Stimulated activated naive CD8-positive, alpha-beta T cell treated with anti-CD3 and anti-CD28 coated beads, Interleukin-15, Interleukin-2, amounts not matched to agents 100 U/mL and 50 U/mL, for 24 hours (primary cell): ENCODE measurements at places on chromosomes 13 and 19.
A peak's percentile ranks its signal among the peaks of the same experiment; 100 is the strongest.

DNA sequence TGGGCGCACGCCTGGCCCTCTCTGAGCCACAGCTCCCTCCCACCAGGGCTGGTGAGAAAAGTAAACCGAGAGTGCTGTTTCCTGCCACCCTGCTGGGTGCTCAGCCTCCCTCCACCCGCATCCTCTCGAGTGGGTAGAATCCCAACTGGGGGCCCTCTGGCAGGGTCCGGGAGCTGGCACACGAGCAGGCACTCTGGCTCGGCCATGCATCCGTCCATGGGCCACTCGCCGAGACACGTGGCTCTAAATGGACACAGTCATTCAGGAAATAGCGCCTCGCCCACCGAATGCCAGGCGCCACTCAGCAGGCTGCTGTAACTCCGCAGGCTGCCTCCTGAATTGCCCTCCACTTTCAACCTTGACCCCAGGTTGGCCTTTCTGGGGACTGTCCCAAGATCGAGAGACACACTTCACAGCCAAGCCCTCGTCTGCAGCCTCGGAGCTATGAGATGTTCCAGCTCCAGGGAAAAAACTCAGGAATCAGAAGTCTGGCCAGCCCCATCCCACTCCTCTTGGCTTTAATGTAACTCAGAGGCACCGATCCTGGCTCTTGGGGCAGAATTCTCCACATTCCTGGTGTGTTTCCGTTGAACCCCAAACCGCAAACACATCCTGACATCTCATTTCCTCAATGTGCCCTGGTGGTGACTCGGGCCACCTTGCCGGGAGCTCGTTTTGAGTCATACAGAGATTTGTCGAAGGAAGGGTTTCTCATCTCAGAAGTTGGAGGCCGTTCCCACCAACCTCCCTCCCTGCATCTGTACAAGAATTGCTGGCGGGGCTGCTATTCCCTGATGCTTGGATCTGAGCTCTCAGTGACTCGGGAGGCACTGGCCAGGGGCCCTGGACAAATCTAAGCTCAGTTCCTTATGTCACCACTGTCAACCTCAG, 14.1 kb downstream of the KLF2 start:
- peak; percentile 72 for DNase-seq

DNA sequence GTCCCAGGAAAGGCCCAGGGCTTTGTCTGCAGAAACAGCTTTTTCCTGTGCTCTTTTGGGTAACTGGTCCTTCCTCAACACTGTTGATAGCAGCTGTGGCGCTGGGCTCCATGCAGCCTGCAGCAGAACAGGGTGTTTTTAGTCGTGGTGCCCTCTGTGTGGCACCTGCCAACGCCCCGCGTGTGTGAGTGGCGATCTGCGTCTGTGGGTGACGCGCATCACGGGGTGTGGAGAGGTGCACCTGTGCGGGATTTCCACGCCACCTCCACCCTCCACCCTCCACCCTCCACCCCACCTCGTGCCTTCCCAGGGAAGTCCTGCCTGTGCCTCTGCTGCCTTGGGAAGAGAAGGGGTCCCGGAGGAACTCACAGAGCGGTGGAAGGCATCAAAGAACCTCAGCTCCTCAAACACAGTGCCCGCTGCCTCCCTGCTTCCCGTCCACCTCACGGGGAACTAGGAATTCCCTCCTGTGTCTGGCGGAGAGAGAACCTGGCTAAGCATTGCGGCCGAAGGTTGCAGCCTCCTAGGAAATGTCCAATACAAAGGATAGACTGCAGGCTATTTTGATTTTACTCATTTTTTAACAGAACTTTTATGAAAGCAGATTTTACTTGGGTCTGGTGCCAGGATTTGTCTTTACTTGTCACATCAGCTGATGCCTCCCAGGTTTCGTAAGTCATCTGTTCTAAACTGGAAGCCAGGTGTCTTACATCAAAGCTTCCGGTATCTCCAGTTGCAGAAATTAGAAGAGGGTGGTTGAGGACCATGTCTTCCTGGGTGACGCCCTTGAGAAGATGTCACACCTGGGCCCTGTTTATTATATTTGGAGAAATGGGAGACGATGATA, 84.0 kb downstream of the ATP11A start:
- DNase-seq = no peak

DNA sequence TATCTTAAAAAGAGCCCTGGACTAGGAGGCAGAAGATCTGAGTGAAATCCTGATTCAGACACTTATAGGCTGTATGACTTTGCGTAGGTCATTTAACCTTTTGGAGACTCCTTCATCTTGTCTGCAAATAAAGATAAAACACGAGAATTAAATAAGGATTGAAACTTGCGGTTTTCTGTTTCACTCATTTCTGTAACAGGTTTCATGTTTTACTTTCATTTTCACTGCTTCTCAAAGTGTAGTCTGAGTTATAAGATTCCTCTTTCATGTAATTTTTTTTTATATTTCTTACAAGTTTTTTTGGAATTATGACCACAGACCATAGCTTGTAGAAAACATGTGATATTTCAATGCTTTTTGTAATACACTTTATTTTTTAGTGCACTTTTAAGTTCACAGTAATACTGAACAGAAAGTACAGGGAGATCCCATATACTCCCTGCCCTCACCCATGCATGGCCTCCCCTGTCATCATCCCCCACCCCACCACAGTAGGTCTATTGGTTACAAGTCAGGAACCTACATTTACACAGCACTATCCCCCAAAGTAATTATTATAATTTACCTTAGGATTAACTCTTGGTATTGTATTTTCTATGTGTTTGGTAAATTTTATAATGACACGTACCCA, 174.6 kb downstream of the ITGBL1 start:
- peak; percentile 32 for DNase-seq

GRCh38 chr13:94829837-94830365, 117.6 kb upstream of the SOX21 start:
- DNase-seq = no peak

DNA sequence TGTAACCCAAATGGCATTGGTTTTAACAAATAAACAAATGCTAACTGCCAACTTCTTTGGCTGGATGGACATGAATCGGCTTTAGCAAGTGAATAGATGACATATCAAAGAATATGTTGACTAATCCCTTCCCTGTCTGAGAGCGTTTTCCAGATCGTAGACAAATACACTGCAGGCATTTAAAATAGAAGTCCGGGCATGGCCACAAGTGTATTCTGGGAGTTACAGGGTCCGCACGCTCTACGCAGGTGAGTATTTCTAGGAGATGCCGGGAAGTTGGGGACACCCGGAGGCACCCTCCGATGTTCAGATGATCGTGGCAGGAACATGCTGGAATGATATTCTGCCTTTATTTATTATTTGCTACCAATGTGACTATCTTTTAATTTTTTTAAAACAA, 53.2 kb upstream of the ZNF536 start:
- no peak for DNase-seq

DNA sequence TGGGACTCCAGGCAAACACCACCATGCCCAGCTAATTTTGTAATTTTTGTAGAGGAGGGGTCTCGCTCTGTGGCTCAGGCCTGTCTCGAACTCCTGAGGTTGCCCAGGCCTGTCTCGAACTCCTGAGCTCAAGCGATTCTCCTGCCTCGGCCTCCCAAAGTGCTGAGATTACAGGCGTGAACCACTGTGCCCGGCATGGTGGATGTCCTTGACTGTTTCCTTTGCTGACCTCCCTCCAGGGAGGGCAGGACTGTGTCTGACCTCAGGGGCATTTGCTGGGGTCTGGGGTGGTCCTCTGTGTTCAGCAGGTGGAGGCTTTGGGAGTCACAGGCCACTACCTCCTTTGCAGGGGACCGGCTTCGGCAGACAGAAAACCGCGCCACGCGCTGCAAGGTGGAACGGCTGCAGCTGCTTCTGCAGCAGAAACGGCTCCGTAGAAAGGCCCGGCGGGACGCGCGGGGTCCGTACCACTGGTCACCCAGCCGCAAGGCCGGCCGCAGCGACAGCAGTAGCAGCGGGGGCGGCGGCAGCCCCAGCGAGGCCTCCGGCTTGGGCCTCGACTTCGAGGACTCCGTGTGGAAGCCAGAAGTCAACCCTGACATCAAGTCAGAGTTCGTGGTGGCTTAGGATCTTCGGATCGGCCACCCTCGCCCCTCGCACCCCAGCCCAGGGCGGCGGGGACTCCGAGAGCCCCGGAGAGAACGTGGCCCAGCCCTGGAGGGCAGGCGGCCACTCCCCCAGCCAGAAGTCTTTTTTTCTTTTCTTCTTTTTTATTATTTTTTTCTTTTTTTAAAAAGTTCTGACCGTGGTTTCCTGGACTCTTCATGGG, 8.5 kb downstream of the MIDN start:
- no peak for DNase-seq

- peak; percentile 10 for DNase-seq
Observed at GRCh38 chr13:27952876-27953675, 16.0 kb downstream of the CDX2 start.

DNA sequence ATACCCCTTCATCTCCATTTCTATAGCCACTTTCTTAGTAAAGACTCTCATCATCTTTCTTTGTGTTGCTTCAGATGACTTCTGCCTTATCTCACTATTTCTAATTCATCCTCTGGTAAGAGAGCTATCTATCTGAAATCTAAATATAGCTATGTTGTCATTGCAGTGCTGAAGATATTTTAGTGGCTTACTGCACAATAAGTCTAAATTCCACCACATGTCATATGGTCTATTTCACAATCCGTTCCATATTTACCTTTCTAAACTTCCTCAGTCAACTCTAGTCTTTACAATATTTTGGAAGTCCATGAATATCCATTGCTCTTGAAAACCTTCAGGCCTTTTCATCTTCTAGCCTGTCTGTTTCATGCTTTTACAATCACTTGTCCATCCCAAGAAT, 465.1 kb upstream of the SLC10A2 start:
- DNase-seq = no peak

GRCh38 chr13:94344126-94344818, 135.2 kb downstream of the DCT start:
- no peak for DNase-seq

GRCh38 chr19:10464456-10464855, 38.7 kb downstream of the KEAP1 start:
- no peak for DNase-seq

DNA sequence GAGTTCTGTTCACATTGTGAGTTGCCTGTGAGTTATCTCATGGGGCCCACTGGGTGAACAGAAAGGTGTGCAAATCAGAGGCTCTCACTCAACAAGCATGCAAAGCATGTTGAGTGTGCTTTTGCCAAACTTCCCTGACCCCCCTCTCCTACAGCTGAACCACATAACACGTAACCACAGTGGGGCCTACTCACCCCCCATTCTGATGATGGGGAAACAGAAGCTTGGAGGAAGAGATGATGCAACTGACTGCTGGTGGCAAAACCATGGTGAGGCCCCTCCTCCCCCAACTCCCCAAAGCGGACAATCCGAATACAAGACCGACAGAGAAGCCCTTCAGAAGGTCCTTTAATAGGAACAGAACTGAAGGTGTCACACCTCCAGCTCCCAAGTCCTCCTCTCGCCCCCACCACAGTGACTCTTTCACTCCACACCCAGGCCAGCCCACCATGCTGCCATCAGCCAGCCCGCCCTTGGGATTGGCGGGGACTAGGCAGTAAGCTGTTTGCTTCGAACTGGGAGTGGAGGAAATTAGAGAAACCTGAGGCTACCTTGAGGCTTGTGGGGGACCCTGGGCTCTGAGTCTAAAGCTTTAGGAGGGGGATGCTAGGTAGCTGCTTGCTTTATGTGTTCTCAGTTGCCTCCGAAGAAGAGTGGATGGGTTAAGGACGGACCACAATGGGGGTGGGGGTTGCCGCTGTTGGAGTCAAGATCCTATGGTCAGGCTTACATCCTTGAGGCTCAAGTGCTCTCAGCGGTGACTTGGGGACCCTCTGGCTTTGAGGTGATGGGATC, 3.8 kb downstream of the ZNF784 start:
- peak; percentile 52 for DNase-seq

DNA sequence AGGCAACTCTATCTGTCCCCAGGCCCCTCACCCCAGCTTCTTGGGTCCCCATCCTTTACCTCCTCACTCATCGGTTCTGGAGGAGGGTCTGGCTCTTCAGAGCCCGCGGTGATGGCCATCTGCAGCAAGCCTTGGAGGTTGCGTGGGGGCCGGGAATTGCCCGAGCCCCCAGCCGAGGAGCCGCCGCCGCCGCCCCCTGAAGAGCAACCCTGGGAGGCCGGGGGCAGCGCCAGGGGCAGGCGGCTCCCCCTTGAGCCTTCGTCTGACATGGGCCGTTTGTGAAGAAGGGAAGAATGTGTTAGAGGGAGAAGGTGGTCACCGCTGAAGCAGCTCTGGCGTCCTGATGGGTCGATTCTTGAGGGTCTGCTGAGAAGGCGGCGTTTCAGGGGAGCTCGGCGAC, 570 bp downstream of the HSPBP1 start:
- no peak for DNase-seq

DNA sequence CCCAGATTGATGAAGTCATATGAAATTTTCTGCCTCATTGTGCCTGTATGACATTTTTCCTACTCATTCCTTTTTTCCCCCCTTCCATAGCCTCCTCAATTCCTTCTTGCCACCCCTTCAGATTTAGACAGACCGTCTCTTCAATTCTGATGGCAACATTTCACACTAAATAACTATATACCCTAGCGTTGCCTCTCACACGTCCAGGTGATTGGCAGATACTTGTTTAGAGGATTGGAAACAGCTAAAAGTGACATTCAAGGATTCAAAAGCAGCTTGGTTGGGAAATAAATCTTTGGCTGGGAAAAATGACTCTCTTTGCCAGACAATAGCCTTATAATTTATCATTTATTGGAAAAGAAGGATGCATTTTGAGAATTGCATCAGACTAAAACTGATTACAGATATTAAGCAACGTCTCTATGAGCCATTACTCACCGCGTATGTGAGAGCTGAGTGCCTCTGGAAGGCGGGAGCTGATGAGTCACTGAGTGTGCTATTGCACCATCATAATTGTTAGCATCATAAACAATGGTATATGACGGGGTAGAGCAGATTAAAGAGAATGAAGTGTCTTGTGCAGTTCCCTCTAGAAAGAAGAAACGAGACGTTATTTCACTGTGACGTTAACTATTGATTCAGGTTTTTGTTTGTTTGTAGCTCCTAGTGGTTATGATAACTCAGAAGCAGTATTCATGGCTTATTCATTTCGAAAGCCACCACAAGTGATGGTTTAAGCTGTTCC, 61.1 kb upstream of the FAM216B start:
- DNase-seq = no peak

DNA sequence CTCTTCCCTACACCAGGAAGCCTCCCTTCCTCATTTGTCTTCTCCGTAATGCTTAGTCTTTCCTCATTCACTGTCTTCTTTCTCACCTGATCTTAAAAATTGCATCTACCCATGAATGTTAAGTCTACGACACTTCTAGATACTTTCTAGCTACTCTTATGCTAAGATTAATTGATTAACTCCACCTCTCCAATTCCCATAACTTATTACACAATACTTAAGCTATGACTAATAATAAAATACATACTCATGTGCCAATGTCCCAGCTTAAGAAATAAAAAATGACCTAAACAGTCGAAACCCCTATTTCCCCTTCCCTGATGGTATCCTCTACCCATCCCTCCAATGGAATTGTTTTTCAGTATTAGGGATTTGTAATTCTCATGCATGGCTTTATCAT, 22.8 kb upstream of the ZNF527 start:
- DNase-seq = no peak

DNA sequence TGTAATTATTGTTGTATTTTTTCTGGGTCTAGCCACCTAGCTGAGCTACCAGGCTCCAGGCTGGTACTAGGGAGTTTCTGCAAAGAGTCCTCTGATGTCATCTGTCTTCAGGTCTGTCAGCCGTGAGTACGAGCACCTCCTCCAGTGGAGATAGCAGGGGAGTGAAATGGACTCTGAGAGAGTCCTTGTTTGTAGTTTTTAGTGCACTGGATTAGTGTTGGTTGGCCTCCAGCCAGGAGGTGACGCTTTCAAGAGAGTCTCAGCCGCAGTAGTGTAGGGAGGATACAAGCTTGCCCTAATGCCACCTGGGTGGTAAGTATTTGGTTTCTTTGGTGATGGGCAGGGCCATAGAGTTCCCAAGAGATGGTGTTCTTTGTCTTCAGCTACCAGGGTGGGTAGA, 384.8 kb downstream of the SLC7A1 start:
- no peak for DNase-seq
